ENCODE measurements at places on chromosomes 16 and 17.

- no peak for DNase-seq
These were observed 155.0 kb upstream of the SALL1 start for GRCh38 chr16:51306116-51306515.

GRCh38 chr16:14405611-14406537 lies 224.2 kb downstream of the PARN start:
- DNase-seq = peak; percentile 3

- no peak for DNase-seq
These were observed 1430.9 kb downstream of the CDH11 start for GRCh38 chr16:63690961-63691360.

GRCh38 chr16:87375426-87376135 lies 8.0 kb downstream of the FBXO31 start:
- no peak for DNase-seq

- DNase-seq = no peak
These were observed 39.3 kb downstream of the ENGASE start for GRCh38 chr17:79113699-79114457.

DNA sequence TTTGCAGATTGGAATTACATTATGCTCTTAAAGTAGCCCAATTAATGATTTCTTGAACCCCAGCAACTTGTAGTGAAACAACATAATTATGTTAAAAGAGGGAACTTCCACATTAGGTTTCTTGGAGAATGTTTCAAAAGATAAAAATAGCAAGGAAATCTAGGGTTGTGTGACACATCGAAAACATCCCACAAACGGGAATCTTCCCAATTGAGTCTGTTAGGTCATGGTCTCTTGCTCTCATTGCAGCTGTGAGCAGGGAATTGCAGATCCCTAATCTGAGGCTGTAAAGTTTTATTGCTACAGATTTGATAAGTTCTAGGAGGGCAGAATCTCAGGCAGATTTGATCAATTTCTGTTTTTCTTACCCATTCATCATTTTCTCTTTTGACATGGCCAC lies 6.7 kb upstream of the LPO start:
- no peak for DNase-seq

DNA sequence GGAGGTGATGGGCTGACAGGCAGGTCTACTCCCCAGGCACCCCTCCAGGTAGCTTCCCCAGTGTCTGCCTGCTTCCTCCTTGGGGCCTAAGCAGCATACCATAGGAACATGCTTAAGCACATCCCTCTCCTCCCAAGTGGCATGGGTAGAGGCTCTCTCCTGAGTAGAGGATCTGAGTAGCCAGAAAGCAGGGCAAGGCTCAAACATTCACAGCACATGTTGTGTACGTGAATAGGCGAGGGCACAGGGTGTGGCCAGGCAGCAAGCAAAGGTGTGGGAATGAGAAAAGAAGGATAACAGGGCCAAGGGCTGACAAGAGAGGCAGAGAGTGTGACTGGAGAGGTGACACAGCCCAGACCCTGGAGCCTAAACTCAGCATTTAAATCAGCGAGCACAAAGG lies 29.7 kb upstream of the GFOD2 start:
- no peak for DNase-seq

DNA sequence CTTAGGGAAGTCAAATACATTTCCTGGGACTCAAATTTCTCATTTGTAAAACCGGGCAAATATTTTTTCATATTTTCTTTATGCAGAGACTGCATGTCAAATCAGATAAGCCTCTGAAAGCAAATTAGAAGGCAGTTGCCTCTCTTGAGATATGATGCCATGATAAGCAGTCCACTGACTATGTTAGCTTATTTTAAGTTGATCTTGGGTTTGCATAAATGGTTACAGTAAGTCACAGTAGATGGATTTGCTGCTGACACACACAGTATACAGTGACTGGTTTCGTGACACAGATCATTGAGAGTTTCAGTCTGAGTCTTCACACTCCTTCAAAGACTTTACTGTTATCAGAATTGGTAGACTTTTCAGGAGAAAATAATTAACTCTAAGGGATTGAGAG lies 927.6 kb upstream of the CDH8 start:
- no peak for DNase-seq

DNA sequence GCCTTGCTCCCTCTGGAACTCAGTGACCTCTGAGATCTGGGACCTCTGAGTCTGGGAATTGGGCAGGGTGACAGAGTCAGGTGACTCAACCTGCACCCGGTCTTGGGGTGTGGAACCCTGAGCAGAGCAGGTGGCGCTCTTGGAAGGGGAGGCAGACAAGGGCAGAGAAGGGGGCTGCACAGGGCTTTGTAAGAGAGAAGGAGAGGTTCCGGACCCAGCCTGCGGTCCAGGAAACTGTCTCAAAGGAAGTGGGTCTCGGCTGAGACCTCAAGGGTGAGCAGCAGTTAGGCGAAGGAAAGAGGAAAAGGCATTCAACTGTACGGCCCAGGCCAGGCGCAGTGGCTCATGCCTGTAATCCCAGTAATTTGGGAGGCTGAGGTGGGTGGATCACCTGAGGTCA lies 10.0 kb upstream of the RIPOR1 start:
- no peak for DNase-seq

Measured in stimulated activated CD8-positive, alpha-beta memory T cell treated with anti-CD3 and anti-CD28 coated beads, Interleukin-4, amount 100 ng/mL, for 24 hours (primary cell).